ENCODE measurements at places on chromosomes 11 and 22.

- no peak for DNase-seq
These were observed 9.2 kb upstream of the APOL5 start for GRCh38 chr22:35708453-35708852.

- no peak for DNase-seq
These were observed 4.7 kb downstream of the CSDC2 start for GRCh38 chr22:41565403-41566054.

DNA sequence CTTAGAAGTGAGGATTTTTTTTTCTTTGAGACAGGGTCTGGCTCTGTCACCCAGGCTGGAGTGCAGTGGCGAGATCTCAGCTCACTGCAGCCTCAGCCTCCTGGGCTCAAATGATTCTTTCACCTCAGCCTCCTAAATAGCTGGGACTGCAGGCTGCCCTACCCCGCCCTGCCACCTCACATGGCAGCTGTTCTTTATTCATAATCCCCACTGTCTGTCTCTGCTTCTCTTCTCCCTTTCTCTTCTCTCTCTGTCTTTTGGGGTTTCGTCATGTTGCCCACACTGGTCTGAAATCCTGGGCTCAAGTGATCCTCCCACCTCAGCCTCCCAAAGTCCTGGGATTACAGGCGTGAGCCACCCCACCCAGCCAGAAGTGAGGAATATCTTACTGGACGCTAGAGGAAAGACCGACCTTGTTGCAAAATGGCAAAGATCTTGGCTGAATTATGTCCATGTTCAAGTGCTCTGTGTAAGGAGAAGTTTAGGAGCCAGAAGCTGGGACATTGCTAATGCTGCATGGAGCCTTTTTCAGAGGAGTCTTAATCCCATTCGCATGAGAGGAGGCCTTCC is 21.9 kb downstream of the KRTAP5-5 start:
- no peak for DNase-seq

- DNase-seq, result no peak
These were observed 15.5 kb upstream of the USP47 start for GRCh38 chr11:11826260-11826659.

DNA sequence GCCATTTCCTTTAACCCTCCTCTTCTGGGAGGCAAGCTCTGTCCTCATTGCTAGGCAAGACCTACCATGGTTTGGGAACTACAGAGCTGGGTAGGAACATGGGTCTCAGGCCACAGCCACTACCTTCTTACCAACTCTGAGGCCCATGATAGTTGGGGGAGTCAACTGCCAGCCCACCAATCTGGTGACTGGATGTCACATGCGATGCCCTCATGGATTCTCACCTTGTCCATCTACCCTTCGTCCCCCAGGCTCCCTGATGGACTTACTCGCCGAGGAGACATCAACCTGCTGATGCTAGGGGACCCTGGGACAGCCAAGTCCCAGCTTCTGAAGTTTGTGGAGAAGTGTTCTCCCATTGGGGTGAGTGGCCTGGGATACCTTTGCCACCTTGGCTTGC is 13.7 kb downstream of the MCM5 start:
- DNase-seq, result no peak

GRCh38 chr11:119932828-119933562 is 204.0 kb upstream of the NECTIN1 start:
- DNase-seq, result no peak

DNA sequence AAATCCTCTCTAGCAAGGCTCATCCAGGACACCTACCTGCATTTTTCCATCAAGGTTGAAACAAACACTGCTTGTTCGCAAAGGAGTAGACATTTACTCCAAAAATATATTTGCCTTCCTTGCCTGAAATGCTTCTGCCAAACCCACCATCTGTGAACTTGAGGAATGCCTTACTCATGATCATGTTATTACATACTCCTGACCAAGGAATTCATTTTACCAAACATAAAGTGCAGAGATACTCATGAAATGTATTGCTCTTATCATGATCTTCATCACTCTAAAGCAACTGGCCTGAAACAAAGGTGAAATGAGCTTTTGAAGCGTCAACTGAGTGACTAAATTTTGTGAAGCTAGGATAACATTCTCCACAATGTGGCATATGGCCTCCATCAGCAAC is 243.1 kb upstream of the CCDC179 start:
- no peak for DNase-seq

DNA sequence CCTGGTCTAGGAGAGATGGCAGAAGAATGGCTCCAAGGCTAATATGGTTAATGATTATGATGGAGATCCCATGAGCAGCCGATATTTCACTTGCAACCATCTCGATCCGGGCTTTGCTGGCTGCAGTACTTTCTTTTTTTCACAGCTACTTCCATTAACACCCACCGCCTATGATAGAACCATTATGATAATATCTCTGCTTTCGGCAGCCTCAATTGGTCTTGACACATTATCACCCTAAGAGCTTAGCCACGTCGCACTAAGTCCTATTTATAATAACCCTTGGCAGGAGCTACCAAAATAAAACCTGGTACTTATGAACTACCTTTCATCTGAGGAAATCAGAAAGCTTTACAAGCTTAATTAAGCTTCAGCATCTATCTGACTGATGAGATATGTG is 7.6 kb upstream of the FJX1 start:
- DNase-seq, result no peak

DNA sequence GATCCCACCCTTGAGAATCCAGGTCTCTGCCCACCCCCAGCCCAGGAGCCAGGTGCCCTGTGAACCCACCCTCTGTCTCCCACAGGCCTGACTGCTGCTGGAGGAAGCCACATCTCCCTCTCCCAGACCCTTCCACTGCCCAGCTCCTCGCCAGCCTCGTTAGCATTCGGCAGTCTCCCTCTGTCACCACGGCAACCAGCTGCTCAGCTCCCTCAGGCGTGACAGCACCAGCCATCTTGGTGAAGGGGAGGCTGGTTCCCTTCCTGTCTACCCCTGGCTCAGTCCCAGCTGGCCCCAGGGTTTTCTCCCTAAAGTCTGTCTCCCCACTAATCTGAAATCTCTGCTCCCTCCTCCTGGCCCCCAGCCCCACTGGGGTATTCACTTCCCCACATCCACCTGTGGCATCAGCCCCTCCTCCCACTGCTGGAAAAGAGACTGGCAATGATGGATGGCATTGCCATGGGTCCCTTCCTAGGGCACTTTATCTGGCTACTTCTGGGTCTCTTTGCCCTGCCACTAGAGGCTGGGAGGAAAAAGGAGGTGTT is 28.1 kb downstream of the NRXN2 start:
- DNase-seq, result no peak

GRCh38 chr11:59078435-59078834 is 7.7 kb upstream of the GLYATL1B start:
- DNase-seq, result no peak

DNA sequence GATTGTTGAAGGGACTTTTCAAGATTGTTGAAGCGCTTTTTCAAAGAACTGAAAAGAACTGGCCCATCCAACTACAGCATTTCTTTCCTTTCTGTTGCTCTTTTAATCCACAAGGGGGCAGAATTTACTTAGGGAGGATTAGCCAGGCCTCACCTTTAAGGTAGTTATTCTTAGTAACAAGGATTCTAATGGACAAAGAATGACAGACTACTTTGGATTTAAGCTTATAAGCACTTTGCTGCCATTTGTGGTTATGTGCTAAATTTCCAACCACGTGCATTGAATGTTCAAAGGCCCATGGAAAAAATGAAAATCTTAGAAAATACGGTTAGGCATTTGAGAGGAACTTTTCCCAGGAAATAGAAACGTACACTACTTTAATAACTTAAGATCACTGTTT is 49.5 kb upstream of the HSPA8 start:
- DNase-seq, result no peak

DNA sequence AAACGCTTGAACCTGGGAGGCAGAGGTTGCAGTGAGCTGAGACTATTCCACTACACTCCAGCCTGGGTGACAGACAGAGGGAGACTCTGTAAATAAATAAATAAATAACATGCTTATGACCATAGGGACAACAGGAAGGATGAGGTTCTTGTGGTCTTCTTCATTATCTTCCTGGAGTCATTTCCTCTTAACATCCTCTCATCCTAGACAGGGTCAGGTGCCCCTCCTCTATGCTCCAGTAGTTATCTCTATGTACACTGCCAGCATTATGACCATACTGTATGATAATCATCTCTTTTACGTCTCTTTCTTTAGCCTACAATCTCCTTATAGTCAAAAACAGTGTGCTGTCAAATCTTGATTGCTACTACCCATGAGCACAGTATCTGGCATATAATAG is 17.7 kb downstream of the RAB30 start:
- no peak for DNase-seq

- DNase-seq, result no peak
These were observed 94.3 kb downstream of the RNF169 start for GRCh38 chr11:74842967-74843366.

DNA sequence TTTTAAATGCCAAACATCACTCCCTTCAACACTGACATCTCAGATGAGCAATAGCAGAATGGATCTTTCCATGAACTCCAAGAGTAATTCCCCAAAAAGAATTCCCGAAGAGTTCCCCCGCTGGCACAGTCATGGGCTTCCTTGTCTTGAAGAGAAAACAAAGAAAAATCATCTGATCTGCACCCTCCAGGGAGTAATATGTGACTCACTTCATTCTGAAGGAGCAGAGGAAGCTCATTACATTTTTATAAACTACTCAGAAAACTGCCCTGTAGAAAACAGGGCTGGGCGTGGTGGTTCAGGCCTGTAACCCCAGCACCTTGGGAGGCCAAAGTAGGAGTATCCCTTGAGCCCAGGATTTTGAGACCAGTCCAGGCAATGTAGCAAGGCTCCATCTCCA is 35.7 kb downstream of the CELSR1 start:
- no peak for DNase-seq

DNA sequence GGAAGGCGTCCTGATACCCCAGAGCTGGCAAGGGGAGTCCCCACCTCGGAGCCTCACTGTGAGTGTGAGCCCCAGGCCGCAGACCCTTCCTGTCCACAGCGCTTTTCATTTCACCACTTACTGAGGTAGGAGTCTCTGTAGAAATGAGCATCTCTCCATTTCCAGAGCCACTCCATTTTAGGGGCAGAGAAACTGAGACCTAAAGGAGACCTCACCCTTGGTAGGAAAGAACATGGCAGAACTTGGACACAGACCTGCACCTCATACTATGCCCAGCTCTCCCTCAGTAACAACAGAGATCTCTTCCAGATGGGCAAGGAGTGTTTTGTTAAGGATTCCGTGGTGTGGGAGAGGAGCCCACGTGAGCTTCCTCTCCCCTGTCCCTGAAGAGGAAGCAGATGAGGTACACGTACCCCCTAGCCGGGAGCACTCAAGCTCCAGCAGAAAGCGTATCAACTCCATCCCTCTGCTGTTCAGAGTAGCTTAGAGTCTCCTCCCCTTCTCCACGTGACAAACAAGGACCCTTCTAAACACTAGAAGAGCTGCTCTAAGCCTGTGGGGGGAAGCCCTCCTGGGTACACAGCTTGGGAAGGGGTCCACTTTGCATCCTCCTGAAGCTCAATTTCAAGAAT is 532 bp upstream of the VSIG2 start:
- DNase-seq, result no peak

GRCh38 chr11:130874955-130875531 is 41.2 kb downstream of the SNX19 start:
- no peak for DNase-seq

GRCh38 chr22:44286646-44287045 is 26.1 kb downstream of the SHISAL1 start:
- no peak for DNase-seq

DNA sequence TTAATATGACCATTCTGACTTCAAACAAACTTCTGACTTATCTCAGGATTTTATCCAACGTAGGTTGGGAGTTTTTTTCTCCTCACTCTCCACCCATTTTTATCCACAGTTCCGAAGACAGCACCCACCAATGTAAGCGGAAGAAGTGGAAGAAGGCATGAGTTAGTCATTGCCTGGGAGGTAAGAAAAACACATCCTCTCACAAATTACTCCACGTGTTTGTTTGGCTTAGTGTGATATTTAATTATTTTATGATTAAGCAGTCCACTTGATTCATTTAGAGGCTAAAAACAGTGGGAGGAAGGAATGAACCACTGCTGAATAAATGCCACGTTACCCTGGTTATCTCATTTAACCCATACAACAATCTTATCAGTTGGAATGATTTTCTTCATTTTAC is 389.6 kb upstream of the ARHGAP42 start:
- no peak for DNase-seq

Measured in stimulated activated CD4-positive, alpha-beta T cell treated with anti-CD3 and anti-CD28 coated beads, Interleukin-1b, Interleukin-23, amount 100 ng/mL, for 1 hour (primary cell).